Progenitor cell of endocrine pancreas (in vitro differentiated cells): ENCODE measurements at places on chromosomes 7 and 10.
A peak's percentile ranks its signal among the peaks of the same experiment; 100 is the strongest.

- DNase-seq, result no peak
Observed at GRCh38 chr7:111240371-111240770, 149.4 kb downstream of the LRRN3 start.

GRCh38 chr7:103396471-103396870, 49.0 kb downstream of the PSMC2 start:
- DNase-seq, result no peak

DNA sequence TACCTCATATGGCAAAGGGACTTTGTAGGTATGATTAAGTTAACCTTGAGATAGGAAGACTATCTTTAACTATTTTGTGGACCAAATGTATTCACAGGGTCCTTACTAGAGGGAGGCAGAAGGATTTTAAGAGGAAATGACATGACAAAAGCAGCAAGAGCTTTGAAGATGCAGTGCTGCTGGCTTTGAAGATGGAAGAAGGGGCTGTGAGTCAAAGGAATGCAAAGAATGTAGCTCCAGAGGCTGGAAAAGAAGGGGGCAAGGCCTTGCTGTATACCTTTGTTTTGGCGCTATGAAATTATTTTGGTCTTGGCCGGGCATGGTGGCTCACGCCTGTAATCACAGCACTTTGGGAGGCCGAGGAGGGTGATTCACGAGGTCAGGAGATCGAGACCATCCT, 3.2 kb upstream of the NRBF2 start:
- DNase-seq, result no peak

DNA sequence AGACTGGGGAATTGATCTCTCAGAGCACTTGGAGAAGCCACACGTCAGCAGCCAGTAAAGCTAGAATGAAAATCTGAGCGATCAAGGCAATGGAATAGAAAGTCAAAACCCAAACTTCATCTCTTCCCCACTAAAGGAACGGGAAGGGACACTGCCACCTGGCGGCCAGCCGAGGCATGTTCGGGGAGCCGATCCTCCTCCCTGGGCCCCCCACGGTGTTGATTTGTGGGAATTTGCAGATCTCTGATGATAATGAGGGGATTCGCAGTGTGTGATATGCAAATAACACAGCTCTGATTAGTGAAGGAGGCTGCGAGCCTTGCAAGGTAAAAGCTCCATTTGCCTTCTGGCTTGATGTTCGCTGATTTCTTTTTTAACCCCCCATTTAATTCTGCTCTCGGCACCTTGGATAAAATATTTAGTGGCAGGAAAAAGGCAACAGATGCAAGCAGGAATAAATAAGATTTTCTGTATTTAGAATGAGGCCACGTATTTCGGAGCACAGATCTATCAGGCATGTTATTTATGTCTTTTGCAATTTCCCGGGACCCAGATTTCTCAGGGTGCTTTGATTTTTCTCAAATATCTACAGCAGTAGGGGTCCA, 258.6 kb downstream of the PAXIP1 start:
- DNase-seq, result peak; percentile 52

DNA sequence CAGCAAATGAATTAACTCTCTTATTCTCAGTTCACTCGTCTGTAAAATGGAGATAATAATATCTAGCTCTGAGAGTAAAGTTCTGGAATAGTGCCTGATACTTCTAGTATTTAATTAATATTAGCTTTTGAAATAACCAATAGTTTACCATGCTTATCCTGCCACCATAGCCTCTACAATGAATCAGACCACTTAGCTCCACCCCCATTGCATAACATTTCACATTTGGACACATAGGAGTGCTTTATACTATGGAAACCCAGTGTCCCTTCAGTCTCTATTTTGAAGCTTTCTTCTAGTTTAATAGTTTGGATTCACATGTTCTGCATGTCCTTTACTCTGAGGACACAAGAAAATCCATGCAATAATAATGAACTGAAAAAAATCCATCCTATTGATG, 427.3 kb upstream of the C7orf33 start:
- DNase-seq, result no peak
